Stimulated activated CD4-positive, alpha-beta T cell treated with anti-CD3 and anti-CD28 coated beads, TNF-alpha, amount 100 ng/mL, for 4 hours (primary cell): ENCODE measurements at places on chromosomes 11 and 22.

DNA sequence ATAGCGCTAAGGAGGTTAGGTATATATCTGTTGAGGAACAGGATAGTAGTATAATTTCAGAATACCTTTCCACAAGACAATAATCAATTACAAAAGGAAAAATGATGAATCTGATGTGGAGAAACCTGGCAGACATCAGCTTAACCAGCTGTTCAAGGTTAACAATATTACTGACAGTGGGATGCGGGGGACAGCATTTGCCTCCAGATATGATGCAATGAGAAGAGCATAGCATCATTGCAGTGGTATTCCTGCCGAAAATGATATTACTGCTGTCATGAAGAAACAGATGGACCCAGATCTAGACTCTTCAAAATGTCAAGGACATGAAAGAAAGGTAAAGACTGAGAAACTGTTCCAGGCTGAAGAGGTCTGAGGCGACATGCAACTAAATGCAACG is 49.7 kb downstream of the RBFOX2 start:
- no peak for DNase-seq

DNA sequence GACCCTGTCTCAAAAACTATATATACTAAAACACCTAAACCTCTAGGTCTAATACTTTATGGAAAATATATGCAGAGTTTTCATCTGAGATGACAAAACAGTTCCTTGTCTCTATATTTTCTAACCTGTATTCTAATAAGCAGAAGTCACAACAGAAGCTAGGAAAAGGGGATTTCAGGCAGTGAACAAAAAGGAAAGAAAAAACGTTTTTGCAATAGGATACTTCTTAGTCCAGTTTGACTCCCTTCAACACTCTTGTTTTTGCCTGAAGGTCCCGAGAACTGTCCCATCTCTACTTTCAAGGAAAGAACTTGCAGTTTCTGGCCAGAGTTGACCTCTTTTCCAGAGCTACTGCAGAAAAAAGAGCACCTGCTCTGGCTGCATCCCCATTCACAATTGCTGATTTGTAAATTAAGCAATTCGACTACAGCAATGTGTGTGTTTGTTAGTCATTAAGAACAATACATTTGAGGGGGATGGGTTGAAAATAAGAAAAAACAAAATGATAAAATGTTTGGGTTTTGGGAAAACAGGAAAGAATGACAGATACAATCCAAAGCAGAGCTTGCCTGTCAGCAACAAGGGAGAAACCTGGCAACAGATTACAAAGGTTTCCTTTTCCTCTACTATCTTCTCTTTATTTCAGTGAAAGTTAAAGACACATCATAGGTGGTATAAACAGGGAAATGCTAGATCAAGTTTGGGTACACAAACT is 160.0 kb downstream of the FCHSD2 start:
- no peak for DNase-seq

- no peak for DNase-seq
Observed at GRCh38 chr22:32823024-32823730, 21.7 kb downstream of the TIMP3 start.

GRCh38 chr22:25007444-25008106 is 55.1 kb downstream of the KIAA1671 start:
- DNase-seq, result no peak

- peak; percentile 62 for DNase-seq
Observed at GRCh38 chr11:76208438-76209374, 2.4 kb upstream of the WNT11 start.

DNA sequence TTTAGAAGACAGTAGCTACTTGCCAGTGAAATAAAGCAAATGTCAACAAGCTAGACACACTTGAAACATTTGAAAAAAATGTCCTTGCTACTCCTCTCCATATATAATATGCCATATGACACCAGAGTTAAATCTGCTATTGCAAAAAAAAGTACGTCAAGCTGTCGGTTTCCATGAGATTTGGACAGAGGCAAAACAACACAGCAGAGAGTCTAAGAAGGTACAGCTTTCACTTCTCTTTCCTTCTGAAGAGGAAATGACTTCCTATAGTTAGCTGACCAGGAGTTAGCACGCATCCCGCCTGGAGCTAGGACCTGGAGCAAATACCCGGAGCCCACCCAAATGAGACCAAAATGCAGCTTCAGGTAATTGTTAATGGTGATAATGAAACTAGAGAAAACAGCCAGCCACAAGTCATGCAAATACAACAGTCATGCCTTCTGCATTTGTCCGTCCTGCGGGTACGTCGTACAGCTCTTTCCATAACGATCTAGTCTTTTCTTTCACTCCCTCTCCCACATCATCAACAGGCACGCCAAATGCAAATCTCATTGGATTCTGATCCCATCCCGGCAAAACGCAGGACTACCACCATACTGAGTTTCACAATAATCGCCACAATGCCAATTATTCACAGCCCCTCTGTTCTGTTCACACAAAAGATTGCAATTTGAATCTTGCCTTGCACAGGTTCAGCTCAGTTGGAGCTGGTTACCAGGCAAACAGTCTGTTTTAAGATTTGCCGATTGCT is 395.0 kb upstream of the CCDC90B start:
- DNase-seq, result no peak

GRCh38 chr22:41928593-41929417 is 2.2 kb upstream of the TNFRSF13C start:
- no peak for DNase-seq

- no peak for DNase-seq
Observed at GRCh38 chr11:10263929-10264328, 30.1 kb downstream of the SBF2 start.

DNA sequence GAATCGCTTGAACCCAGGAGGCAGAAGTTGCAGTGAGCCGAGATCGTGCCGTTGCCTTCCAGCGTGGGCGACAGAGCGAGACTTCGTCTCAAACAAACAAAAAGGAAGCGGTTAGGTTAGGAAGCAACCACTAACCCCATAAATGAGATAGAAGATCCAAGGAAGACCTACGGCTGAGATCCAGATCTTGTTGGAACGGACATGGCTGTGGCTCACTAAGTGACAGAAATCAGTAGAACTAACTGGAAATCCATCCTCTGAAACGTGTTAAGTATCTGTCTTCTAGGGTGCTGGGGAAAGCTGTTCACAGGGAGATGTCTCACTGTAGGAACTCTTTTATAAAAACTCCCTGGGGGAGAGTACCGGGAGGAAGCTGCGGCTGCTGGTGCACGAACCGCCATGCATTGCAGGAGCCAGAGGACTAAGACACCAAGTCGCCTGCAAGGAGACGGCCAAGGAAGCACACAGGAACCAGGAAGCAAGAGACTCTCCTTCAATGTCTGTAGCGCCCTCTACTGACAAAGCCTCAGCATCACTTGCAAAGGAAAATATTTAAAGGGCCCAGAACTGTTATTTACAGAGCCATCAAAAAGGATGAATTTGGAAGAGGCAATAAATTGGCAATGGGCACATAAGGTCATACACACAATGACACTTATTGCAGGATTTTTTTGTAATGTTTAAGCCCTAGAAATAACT is 16.9 kb upstream of the SPTY2D1 start:
- no peak for DNase-seq

- no peak for DNase-seq
Observed at GRCh38 chr11:109527496-109527895, 105.5 kb downstream of the C11orf87 start.

DNA sequence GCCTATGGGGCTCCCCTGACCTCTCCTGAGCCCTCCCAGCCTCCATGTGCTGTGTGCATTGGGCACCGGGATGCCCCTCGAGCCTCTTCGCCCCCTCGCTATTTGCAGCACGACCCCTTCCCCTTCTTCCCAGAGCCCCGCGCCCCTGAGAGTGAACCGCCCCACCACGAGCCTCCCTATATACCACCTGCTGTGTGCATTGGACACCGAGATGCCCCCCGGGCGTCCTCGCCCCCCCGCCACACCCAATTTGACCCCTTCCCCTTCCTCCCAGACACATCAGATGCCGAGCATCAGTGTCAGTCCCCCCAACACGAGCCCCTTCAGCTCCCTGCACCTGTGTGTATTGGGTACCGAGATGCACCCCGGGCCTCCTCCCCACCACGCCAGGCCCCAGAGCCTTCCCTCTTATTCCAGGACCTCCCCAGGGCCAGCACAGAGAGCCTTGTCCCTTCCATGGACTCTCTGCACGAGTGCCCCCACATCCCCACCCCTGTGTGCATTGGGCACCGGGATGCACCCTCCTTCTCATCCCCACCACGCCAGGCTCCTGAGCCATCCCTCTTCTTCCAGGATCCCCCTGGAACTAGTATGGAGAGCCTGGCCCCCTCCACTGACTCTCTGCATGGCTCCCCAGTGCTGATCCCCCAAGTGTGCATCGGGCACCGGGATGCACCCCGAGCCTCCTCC is 28.8 kb downstream of the TRIOBP start:
- no peak for DNase-seq

GRCh38 chr11:132353255-132353654 is 982.8 kb downstream of the NTM start:
- no peak for DNase-seq

DNA sequence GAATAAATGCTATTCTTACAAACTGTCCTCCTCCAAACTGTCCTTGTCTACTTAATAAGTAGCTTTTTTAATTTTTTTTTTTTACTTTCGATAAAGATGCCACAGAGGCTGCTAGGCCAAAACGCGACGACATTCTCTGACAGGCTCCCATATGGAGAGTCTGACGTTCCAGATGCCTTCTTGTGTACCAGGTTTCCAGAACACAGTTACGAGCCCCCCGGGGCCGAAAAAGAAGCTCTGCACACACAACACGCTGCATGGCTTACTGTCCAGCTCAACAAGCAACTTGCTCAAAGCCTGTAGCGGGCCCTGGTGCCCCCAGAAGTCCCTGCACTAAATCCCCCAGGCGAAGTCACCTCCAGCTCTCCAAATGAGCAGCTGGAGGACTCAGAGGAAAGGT is 39.3 kb downstream of the LARGE1 start:
- no peak for DNase-seq

DNA sequence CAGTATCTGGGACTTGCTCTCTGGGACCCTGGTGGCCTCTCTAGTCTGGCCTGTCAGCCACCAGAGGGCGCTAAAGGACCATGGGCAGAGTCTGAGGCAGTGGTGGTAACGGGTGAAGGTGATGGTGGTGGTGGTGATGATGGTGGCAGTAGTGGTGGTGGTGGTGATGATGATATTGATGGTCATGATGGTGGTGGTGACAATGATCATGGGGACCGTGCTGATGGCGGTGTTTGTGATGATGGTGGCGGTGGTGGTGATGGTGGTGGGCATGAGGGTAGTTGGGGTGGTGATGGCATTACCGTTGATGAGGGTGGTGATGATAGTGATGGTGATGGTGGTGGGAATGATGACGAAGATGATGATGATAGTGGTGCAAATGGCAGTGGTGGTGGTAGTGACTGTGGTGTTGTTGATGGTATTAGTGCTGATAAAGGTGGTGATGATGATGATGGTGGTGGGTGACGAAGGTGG is 16.0 kb downstream of the TRPM5 start:
- peak; percentile 84 for DNase-seq

DNA sequence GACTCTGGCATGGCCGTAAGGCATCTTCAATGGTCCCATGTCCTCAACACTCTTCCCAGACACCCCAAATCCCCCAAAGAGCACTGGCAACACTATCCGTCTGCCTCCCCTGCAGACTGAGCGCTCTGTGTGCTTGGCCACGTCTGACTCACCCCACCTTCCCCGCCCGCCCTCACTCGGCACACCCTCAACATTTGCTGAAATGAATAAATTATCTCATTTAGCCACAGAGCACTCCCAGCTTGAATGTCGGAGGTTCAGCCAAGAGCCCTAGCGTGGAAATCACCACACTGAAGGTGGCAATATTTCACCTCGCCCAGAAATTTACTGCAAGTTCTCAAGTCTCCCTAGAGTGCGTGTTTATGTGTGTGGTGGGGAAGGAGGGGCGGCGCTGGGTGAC is 46.6 kb upstream of the TCF20 start:
- no peak for DNase-seq

DNA sequence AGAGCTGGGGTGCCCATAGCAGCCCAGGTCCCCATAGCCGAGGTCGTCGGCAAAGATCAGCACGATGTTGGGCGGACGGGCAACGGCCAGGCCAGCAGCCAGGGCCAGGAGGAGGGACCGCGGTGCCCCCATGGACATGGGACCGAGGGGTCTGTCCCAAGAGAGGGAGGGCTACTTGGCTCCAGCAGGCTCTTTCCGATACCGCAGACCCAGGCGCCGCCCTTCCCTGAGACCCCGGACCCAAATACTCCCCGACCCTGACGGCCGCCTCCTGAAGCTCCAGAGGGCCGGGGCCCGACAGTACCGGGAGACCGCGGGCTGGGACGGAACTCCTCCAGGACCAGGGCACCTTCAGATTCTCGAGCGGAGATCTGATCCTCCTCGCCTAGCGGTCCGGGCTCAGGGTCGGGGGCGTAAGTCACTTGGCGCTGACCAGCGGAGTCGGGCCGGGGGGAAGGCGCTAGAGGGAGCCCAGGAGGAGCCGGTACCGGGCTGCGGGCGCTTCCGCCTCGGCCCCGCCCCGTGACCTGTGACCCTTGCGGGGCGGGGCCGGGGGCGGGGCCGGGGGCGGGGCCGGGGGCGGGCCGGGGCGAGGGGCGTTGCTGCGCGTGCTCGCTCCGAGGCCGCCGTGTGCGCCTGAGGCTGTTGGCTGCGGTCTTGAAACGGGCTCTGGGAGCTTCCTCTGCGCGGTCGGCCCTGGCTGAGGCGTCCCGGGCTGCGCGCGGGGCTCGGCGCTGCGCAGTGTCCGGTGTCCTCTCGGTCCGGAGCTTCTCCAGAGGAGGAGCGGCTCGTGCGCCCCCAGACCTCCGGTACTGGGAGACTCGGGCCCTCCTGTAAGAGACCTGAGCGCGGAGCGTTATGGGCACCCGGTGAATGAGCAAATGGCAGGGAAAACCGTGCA is at the start of gene ARSA:
TSS of gene ARSA (minus strand) at position 511 of the 901 bp plus-strand sequence. CDS start at position 138, 373 bp downstream.
- peak; percentile 58 for DNase-seq

DNA sequence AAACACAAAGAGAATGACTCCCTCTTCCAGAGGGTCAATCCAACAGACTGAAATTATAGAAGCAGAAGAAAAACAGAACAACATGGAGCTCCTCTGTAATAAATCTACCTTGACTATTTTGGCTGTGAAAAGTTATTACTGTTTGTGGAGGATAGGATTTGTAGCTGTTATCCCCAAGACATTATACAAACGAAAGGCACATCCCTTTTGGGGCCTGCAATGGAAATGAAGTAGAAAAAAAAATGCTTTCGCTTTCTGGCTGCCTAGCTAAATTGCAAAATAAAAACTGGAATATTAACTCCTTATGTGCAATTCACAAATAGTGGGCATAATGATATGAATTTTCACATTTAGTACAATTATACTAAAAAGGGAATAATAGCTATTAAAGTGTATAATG is 123.8 kb upstream of the CCDC179 start:
- DNase-seq, result no peak
